CD8-positive, alpha-beta memory T cell (primary cell): ENCODE measurements at places on chromosomes 4 and X. TPM values are rescaled to one million over a fixed set of nuclear protein-coding genes. Genes with fewer than 3 reads are reported as not detected.

- no peak for DNase-seq
Observed at GRCh38 chr4:167893531-167893930, 198.8 kb upstream of the ANXA10 start.

- DNase-seq: no peak
Observed at GRCh38 chr4:78534286-78534955, 17.1 kb upstream of the ANXA3 start.

DNA sequence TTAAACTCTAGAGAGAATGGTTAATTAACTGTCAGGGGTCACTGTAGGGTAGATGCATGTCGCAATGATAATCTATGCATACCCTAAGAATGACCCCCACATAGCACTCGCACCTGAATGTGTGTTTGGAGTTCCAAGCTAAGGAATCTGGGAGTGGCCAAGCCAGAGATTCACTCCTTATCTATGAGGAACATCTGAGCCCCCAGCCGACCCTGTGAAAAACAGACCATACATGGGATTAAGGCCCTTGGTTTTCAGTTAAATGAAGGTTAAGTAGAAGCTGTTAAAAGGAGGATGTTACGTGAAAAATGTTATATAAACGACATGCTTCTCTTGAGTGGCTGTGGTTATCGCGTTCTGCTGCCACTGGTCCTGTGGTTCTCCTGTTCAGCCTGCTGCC, 147.2 kb downstream of the RELL1 start:
- no peak for DNase-seq

DNA sequence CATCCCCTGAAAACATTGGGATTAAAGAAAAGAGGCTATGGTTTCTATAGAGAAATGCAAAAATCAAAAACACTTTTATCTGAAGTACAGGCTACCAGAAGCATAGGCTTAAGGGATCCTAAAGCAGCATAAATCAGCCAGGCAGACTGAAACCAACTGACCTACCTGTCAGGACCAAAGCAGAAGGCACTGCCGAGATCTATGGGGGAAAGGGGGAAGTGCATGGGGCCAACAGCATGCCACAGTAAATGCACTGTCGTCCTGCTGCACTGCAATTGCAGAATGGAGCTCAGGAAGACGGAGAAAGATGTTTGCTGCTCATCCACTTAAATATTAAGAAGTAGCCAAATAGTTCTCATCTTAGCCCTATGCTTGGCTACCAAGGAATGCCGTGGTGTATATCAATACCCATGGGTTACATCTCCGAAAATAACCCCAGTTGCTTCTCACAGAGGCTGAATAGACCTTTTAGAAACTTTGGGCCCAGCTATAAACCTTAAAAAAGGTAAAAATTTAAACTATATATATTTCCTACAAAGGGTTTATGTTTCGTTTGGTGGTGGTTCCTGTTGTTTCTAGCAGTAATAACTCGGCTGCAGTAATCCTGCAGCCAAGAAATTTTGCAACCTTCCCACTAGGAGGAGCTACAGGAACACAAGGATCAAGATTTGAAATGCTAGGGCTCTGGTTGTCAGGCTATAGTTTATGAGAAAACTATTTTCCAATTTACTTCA, 312.2 kb upstream of the DIAPH2 start:
- no peak for DNase-seq

The OTUD6A gene
- not detected for total RNA-seq

DNA sequence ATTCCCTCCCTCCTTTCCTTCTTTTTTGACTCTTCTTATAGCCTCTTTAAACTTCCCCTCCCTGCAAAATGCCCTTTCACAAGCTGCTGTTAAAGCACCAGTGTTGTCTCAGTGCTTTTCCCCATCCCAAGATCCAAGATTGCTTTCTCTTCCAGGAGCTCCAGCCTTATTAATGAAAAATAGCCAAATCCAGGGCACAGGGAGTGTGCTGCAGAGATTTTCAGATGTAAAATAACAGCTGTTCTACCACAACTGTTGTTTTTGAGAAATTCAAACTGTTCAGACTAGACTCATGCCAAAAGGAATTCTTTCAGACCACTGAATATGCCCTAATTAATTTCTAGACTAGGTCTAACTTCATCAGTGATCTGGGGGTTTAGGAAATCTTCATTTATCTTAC, 47.0 kb upstream of the GPC3 start:
- DNase-seq: no peak

- no peak for DNase-seq
Observed at GRCh38 chr4:41933997-41934503, 1.2 kb upstream of the TMEM33 start.

- no peak for DNase-seq
Observed at GRCh38 chrX:109345856-109346255, 136.0 kb downstream of the GUCY2F start.

- DNase-seq: no peak
Observed at GRCh38 chrX:1903236-1903935, 288.5 kb downstream of the ASMT start.

The TRIML2 gene
- not detected for total RNA-seq

- no peak for DNase-seq
Observed at GRCh38 chr4:71188156-71188640, 150.6 kb upstream of the SLC4A4 start.

DNA sequence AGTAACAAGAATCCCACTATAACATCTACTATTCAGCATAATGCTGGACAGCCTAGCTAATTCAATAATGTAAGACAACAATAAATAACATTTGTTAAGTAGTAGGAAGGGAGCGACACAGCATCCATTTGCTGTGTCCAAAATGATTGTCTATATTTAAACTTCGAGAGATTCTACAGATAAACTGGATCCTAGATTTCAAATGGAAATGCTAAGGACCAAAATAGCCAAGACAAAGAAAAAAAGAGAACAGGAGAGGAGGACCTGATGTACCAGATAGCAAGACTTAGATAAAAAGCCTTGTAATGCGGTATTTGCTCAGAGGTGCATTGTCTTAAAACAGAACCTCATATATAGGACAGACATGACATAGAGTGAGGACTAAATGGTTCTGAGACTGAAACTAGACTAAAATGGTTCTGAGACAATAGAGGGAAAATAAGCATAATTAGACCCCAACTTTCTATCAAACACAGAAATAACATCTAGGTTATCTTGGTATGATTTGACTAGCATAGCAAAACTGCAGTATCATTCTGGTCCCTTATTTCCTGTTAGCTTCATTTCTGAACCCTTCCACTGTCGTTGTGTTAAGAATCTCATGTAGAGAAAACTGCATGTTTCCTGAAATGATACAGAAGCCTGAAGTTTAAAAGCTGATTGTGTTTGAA, 3.8 kb downstream of the HPGDS start:
- no peak for DNase-seq

The TLL1 gene
- not detected for total RNA-seq

- no peak for DNase-seq
Observed at GRCh38 chrX:150049647-150050046, 111.4 kb upstream of the EOLA2 start.

The PSAPL1 gene
- total RNA-seq: not detected

GRCh38 chrX:133045986-133046385, 50.9 kb downstream of the USP26 start:
- DNase-seq: no peak

The RAB9B gene
- total RNA-seq: 0.44 TPM

DNA sequence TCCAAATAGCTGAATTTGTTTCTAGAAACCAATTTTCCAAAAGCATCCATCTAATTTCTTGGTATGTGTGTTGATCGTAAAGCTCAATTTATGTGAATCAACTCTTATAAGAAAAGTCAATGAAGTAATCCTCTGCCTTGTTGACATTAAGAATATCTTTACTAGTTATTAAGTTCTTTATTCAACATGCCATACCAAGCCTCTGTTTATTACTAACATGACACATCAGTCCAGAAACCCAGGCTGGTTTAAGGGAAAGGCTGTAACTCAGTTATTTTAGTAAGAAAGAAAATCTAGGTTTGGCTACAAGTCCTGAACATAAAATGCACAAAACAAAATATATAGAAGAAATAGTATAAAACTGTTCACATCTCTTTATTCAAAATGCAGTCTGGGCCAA, 48.0 kb downstream of the KLHL34 start:
- no peak for DNase-seq

DNA sequence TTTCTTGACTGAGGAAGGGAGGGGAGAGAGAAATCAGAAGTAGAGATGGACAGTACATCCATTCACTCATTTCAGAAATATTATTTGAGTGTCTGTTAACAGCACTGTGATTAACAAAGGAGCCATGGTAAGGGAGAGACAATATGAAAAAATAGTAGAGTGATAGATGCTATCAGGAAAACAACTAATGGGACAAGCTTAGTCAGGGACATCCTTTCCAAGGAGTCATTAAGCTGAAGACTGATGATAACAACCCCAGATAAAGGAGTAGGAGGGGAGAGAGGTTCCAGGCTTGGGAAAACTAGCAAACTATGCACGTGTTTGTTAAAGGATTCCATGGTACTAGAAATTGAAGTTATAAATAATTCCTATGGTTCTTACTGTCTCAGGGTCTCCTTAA, 122.2 kb downstream of the CBR4 start:
- DNase-seq: no peak

DNA sequence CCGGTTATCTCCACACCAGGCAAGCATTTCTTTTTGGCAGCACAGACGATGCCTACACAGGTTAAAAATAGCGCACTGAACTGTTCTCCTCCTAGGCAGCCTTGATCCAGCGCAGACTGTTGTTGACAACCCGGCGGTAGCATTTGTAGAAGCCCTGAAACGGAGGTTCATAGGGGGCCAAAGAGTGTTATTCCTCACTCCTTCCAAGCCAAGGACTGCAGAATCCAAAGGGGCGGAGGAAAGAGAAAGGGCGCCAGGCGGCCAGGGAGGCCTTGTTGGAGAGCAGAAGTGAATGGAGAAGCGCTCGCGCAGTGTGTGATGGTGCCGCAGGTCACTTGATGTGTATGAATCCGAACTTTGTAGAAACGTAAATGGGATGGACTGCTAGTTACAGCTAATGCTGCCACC, 82.7 kb downstream of the TENM3 start:
- DNase-seq: no peak

DNA sequence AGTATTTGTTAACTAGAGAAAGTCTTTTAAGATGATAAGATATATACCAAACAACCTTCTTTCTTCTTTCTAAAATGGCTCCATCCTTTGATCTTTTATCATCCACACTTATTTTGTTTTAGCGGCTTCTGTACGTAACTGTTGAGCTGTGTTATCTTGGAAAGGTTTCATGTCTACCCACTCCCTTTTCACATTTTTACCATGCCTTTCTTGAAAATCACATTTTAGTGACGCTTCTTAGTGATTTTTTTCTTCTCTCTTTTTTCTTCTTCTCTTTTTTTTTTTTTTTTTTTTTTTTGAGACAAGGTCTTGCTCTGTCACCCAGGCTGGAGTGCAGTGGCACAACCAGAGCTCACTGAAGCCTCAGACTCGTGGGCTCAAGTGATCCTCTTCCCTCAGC, 135.1 kb downstream of the CHIC2 start:
- no peak for DNase-seq

DNA sequence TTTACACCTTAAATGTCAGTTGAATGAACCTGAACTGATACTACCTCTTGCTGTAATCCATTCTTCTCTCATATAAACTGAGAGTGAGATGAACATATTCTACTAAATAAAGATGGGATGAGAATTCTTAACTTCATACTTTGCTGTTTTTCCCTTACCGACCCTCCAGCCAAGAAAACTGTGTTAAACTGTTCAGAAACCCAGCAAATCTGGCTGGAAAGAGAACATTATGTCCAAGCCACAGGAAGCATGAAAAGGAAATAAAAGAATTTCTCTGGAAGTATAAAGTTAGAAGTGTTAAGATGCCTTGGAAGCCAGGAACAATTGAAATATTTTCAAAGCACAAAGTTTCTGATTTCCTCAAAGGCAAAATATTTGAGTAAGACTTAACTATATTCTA, 22.9 kb downstream of the NPY1R start:
- no peak for DNase-seq

DNA sequence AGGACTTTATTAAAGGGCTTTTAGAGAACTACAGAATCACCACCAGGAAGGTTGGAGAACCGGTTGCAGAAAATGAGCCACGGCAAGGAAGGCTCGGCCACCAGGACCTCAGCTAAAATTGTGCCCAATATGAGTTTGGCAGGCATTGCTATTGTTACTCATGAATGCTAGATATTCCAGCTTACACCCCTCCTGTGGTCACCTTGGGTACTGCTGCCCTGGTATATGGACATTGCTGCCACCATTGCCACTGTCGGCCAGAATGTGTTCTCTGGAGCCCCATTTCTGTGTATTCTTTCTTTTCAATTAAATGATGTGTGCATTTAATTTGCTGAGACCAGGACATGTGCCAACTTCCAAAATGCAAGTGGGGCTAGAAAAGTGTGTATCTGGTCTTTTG, 626.7 kb upstream of the BOD1L1 start:
- DNase-seq: no peak

The GAB1 gene
- total RNA-seq: 0.15 TPM

The EVC2 gene
- total RNA-seq: 0.84 TPM

The SYTL5 gene
- not detected for total RNA-seq

GRCh38 chrX:134865682-134866255, 125.0 kb upstream of the SMIM10 start:
- DNase-seq: no peak

DNA sequence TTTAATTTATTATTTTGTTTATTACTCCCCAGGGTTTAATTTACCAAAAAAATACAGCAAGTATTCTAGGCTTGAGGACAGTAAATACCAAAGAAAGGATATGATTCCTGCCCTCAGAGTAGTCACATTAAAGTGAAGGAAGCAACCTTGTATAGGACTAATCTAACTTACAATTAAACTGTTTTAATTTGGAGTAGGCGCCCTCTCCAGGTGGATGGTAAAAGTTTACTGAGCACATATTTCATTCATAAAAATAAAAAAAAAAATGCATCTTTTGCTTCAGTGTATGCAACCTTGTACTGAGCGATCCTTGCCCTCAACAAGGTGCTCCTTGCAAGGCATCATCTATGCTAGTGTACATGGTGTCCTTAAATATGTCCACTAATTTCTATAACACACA, 72.0 kb upstream of the MAGEB16 start:
- no peak for DNase-seq

DNA sequence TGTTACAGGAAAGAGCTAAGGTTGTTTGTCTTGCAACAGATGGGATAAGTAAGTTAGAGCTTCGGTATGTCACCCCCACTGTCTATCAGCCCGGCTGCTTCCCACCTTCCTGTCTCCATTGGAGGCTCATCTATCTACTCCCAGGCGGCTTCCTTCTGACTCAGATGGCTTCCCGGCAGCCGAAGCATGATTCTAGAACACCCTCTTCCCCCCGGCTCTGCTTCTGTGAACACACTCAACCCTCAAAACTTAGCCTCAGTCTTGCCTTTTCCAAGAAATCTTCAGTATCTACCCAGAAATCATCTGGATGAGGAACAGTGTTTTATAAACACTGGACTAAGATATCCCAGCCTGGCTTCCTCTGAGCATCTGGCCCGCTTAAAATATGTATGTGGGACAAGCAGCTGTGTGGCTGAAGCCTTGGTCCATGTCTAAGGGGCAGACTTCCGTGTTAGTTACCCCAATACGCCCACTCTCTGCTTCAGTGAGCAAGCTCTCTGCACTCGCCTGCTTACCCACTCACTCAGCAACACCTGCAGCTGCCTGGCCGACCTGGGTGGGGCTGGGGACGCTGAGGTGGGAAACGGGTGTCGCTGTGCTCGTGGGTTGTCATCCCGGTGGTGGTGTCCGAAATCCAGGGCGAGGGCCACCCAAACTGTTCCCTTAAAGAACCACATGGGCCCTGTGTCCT, 12.0 kb upstream of the SLC2A9 start:
- DNase-seq: no peak

GRCh38 chrX:132114607-132115006, 13.2 kb downstream of the FRMD7 start:
- no peak for DNase-seq
